Transverse colon (tissue), 4 donors: ENCODE measurements at places on chromosomes 1 and 21. TPM values are rescaled to one million over a fixed set of nuclear protein-coding genes. Genes with fewer than 3 reads are reported as not detected.

DNA sequence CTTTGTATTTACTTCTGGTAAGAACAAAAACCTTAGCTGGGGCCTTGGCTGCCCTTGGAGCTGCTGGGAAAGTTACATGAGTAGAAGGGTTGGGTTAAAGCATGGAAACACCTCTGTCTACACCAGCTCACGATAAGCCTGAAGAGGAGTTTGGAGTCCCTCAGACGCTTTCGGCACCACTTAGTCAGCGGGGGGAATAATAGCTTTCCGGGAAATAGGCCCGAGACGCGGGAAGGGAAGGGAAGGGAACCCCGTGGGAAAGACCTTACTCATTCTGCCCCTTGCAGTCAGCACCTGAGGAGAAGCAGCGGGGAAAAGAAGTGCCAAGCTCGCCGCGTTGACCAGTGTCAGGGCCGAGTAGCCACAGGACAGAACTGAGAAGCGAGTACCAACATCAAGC, 66.4 kb upstream of the PDE9A start:
- no peaks in the 10 kb centered on the region for H3K27me3 ChIP-seq
- no peaks in the 10 kb centered on the region for H3K36me3 ChIP-seq
- no peak for DNase-seq
- H3K4me3 ChIP-seq: no peak overlapping the region

- peaks cover 25% of the 10 kb centered on the region for H3K4me1 ChIP-seq
- H3K4me3 ChIP-seq: peak overlapping the region; percentile 49
- H3K27me3 ChIP-seq: no peaks in the 10 kb centered on the region
- H3K27ac ChIP-seq: peak overlapping the region; percentile 86
- DNase-seq: peak; percentile 26
Measured at GRCh38 chr1:53327182-53327913, 522 bp downstream of the LRP8 start.

GRCh38 chr1:45864167-45865106, 61.0 kb downstream of the MAST2 start:
- no peak for DNase-seq
- no peaks in the 10 kb centered on the region for H3K27me3 ChIP-seq
- H3K4me3 ChIP-seq: peak overlapping the region; percentile 13

- H3K27me3 ChIP-seq: peaks cover 57% of the 10 kb centered on the region
- H3K4me3 ChIP-seq: no peak overlapping the region
- H3K27ac ChIP-seq: no peak overlapping the region
- no peak for DNase-seq
- peaks cover 5% of the 10 kb centered on the region for H3K4me1 ChIP-seq
- H3K36me3 ChIP-seq: no peaks in the 10 kb centered on the region
Measured at GRCh38 chr1:50047916-50048694, 24.4 kb upstream of the AGBL4 start.

- H3K4me3 ChIP-seq: no peak overlapping the region
- no peaks in the 10 kb centered on the region for H3K4me1 ChIP-seq
- no peak overlapping the region for H3K27ac ChIP-seq
- H3K36me3 ChIP-seq: no peaks in the 10 kb centered on the region
- no peak for DNase-seq
- no peaks in the 10 kb centered on the region for H3K27me3 ChIP-seq
Measured at GRCh38 chr1:94304553-94304952, 67.2 kb upstream of the ARHGAP29 start.

SH2D2A gene
- 1.9 TPM for total RNA-seq

DNA sequence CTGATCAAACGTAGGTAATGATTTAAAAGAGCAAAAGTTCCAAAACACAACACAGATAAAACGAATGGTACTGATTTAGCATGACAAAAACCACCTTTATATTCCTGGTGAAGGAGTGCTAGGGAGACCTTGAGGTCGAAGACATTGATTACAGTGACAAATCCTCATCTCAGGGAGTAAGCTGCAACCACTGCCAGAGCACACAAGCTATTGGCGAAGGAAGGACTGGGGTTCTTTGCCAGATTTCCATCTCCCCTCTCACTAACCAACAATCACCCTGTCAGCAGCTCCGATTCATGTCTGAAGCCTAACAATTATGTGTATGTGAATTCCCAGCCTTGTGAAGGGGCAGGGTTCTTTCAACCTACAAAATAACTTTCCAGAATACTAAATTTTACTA, 40.2 kb upstream of the DMRTB1 start:
- no peak overlapping the region for H3K4me3 ChIP-seq
- no peaks in the 10 kb centered on the region for H3K36me3 ChIP-seq
- DNase-seq: no peak

DNA sequence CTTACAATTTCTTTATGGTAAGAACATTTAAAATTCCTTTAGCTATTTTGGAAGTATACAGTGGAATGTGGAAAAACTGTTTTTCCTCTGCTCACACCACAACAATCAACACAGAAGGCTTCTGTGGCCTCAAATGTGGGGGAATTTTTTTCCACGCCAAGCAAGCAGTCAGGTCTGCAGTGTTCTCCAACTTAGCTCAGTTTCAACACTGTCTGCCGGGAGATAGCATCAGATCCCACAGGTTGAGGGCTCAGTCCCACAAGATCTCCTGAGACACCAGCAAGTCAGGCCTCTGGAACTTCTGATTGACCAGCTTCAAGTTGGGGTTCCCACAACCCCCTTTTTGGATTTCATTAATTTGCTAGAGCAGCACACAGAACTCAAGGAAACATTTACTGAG, 50.3 kb downstream of the PTBP2 start:
- no peak for DNase-seq
- H3K27me3 ChIP-seq: no peaks in the 10 kb centered on the region
- H3K4me3 ChIP-seq: no peak overlapping the region
- H3K36me3 ChIP-seq: peaks cover 4% of the 10 kb centered on the region

DNA sequence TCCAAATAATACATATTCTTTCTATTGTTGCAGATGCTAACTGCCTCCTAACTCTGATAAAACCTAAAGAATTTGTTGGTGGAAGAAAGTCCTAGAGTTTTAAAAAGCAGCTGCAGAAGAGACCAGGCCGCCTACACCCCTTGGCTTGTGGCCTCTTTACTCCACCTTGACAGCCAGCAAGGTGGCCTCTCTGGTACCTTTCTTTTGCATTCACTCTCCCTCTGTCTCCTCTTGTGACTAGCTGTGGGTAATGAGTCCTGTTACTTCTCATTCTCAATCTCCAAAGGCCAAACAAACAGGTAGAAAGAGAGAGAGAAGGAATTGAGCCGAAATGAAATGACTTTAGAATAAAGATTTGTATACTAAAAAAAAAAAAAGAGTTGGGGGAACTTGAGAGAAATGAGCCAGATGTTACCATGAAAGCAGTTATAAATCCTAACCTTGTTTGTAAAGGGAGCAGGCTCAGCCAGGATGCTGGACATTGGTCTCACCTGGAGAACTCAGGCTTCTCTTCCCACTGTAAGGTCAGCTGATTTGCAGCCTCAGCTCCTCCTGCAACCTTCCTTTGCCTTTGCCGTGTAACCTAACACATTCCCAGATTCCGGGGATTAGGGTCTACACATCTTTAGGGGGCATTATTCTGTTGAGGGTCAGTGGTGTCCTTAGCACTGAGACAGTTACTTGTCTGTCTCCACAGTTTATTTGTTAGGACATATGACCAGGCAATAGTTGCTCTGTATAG, 164.1 kb upstream of the IRF2BP2 start:
- no peak for DNase-seq
- H3K27ac ChIP-seq: no peak overlapping the region
- H3K27me3 ChIP-seq: peaks cover 16% of the 10 kb centered on the region
- no peak overlapping the region for H3K4me3 ChIP-seq

DPT gene
- total RNA-seq: 64.0 TPM

DNA sequence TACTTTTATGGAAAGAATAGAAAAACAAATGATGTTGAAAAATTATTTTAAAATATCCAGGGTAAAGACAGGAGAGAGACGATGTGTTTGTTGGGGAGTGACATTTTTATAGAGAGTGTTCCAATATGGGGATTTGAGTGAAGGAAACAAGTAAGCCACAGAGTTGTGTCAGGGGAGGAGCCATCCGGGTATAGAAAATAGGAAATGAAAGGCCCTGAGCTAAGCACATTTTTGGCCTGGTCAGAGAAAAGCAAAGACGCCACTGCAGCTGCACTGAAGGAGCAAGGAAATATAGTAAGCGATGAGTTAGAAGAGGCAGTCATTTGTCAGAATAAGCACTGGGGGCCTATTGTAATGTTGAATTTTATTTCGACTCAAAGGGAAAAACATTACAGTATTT, 107.3 kb upstream of the ADGRL4 start:
- DNase-seq: no peak
- no peak overlapping the region for H3K27ac ChIP-seq
- H3K27me3 ChIP-seq: no peaks in the 10 kb centered on the region
- no peaks in the 10 kb centered on the region for H3K36me3 ChIP-seq

DNA sequence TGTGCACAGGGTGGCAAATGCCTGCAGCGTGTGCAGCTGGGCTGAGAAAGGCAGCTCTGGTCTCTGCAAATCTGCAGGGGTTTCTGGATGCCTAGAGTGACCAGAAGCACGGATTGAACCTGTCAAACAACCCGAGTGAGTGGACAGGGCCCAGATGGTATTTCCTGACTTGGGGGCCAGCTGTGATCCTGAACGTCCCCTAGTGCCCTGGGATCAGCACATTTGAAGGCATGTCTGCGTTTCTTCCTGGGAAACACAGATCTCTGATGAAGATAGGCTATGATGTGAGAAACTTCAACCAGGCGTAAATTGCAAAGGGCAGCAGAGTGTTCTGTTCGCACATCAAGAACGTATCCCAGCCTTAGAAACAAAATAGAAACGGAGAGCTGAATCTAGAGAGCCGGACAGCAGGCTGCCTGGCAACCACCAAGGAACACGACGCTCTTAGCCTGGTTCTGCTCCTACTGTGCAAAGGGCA, 163.1 kb downstream of the KCNJ6 start:
- H3K27me3 ChIP-seq: no peaks in the 10 kb centered on the region
- no peak for DNase-seq
- no peaks in the 10 kb centered on the region for H3K36me3 ChIP-seq
- H3K4me1 ChIP-seq: no peaks in the 10 kb centered on the region
- H3K27ac ChIP-seq: no peak overlapping the region

MTARC1 gene
- total RNA-seq: 16.8 TPM

GRCh38 chr1:244322791-244323521, 128.8 kb downstream of the ADSS2 start:
- no peaks in the 10 kb centered on the region for H3K4me1 ChIP-seq
- H3K27ac ChIP-seq: peak overlapping the region; percentile 64
- no peak overlapping the region for H3K4me3 ChIP-seq
- DNase-seq: no peak
- no peaks in the 10 kb centered on the region for H3K36me3 ChIP-seq
- no peaks in the 10 kb centered on the region for H3K27me3 ChIP-seq

- H3K4me3 ChIP-seq: no peak overlapping the region
- no peaks in the 10 kb centered on the region for H3K4me1 ChIP-seq
- no peaks in the 10 kb centered on the region for H3K27me3 ChIP-seq
- no peaks in the 10 kb centered on the region for H3K36me3 ChIP-seq
Measured at GRCh38 chr1:81208441-81208840, 592.3 kb upstream of the ADGRL2 start.

DNA sequence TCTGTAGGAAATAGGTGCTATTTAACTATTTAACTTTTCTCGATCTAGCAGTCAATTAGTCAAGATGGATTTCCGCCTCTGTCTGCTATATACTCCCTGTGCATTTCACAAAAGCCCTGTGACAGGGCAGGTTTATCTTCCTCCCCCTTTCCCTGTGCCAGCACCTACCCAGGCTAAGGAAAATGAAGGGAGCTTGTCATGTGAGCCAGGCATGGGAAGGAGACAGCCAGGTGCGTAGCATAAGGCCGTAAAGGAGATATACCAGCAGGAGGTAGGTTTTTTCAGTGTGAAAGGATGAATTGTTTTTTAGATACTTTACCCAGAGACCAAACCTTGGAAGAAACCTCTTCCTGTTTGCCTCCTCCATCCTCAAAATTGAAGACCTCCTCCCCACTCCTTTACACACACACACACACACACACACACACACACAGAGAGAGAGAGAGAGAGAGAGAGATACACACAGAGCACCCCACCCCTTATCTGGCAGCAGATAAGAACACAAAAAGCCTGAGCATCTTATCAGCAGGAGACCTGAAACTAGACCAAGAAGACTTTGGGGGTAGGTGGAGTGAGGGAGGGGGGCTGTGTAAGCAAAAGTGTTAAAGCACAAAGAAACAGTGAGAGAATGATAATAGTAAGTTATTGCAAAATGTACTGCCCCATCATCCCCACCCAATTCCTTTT, 12.0 kb upstream of the TARBP1 start:
- no peaks in the 10 kb centered on the region for H3K27me3 ChIP-seq
- H3K27ac ChIP-seq: no peak overlapping the region
- no peaks in the 10 kb centered on the region for H3K36me3 ChIP-seq
- no peak overlapping the region for H3K4me3 ChIP-seq
- peaks cover 15% of the 10 kb centered on the region for H3K4me1 ChIP-seq

ZBTB48 gene
- total RNA-seq: 34.4 TPM

DNA sequence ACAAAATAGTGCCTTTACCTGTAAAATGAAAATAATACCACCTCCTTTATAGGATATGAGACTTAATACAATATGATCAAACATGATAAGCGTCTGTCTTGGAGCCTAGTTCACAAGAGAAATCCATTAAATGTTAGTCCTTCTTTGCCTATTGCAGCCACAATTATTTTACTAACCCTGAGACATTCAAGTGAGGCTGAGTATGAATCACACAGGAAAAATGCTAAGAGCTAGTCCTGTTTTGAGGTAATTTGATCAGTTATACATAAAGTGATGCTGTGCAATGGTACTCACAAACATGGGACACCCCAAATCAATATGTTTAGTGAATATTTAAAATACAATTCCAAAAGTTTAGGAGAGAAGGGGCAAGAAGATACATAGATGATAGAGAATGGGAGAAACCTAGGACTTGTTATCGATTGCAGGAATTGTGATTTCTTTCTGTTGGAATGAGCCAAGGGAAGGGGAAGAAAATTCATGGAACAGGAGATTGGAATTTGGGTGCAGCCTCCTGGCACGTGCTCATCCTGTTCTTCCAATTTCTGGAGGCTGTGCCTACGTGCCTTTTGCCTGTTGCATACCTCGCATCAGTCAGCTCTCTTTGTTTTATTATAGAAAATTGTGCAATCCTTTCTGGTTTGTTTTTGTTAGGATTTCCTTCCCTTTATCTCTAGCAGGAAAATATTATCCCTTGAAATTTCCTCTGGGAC, 39.9 kb upstream of the BACH1 start:
- DNase-seq: no peak
- H3K27me3 ChIP-seq: no peaks in the 10 kb centered on the region
- H3K27ac ChIP-seq: no peak overlapping the region

- H3K4me3 ChIP-seq: no peak overlapping the region
- H3K27me3 ChIP-seq: no peaks in the 10 kb centered on the region
- DNase-seq: no peak
- H3K4me1 ChIP-seq: no peaks in the 10 kb centered on the region
Measured at GRCh38 chr1:211695135-211695816, 19.9 kb upstream of the NEK2 start.

DNA sequence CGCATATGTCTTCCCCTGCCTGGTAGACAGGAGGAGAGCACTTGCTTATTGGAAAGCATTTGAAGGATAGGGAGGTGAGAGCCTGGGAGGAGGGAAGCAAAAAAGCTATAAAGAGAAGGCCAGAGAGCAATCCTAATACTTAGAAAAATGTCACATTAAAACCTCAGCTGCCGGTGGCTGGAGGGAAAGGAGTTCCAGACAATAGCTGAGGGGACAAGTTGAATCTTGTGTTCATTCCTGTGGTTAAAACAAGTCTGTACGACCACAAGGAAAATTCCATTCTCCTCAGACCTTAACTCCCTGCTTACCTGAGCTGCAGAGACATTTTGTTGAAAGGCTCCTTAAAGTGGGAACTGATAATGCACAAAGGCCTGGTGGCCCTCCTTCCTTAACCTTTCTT, 218.8 kb upstream of the CAMK1G start:
- no peaks in the 10 kb centered on the region for H3K27me3 ChIP-seq
- DNase-seq: no peak
- no peak overlapping the region for H3K27ac ChIP-seq
- H3K4me1 ChIP-seq: no peaks in the 10 kb centered on the region
- H3K4me3 ChIP-seq: no peak overlapping the region
